CD4-positive, alpha-beta T cell (primary cell): ENCODE measurements at places on chromosomes 2 and 18. TPM values are rescaled to one million over a fixed set of nuclear protein-coding genes. Genes with fewer than 3 reads are reported as not detected.

DNA sequence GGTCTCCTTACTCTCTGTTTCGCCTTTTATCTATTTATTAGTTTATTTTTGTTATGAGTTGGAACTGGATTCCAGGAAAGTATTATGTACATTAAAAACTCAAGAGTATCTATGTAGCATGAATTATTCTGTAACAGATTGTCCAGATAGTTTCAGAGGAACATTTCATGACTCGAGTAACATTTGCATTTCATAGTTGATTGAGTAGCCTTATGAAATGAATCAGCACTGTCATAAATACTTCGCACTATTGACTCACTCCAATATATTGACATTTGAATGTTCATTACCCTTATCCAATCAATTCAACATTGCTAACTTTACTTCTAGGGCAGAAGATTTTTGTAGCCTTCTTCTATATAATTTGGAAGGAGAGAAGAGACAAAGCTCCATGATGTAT, 11.3 kb upstream of the VRK2 start:
- no peak for DNase-seq

- no peak for DNase-seq
These were observed 96.1 kb upstream of the LMAN1 start for GRCh38 chr18:59454909-59455727.

RAX gene
- not detected for total RNA-seq

PMAIP1 gene
- 100 TPM for total RNA-seq

NEUROD1 gene
- total RNA-seq, result not detected

DNA sequence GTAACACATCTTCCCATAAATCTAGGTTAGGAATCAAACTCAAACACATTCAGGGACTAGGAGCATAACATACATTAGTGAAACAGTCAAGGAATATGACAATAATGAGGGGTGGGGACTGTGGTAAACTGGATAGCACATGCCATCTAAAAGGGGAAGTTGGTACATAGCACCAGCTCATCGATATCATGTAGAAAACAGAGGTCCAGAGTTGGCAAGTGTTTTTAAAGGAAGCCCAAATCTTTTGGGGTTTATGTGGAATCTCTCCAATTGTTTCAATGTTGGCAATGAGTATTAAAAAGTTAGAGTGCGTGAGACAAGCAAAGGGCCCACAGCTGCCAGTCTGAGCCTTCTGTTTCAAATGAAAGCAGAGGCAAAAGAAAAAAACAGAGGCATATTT, 24.4 kb downstream of the KLF7 start:
- DNase-seq, result no peak
